Neural cell (in vitro differentiated cells): ENCODE measurements at places on chromosomes 2 and 18. TPM values are rescaled to one million over a fixed set of nuclear protein-coding genes. Genes with fewer than 3 reads are reported as not detected.

MYO3B gene
- 0.06 and 0.11 TPM in 2 replicates for polyA plus RNA-seq

STK25 gene
- polyA plus RNA-seq = 580 and 628 TPM in 2 replicates

LYG2 gene
- polyA plus RNA-seq = not detected in 2 replicates

ADRA2B gene
- polyA plus RNA-seq = not detected in 2 replicates

FOXD4L1 gene
- 0.82 and 1.6 TPM in 2 replicates for polyA plus RNA-seq

GCG gene
- polyA plus RNA-seq = not detected in 2 replicates

CDK15 gene
- 0.06 and 0.09 TPM in 2 replicates for polyA plus RNA-seq

COPS9 gene
- 295 and 359 TPM in 2 replicates for polyA plus RNA-seq

UGT1A5 gene
- not detected in 2 replicates for polyA plus RNA-seq

LPIN2 gene
- 13.7 and 14.4 TPM in 2 replicates for polyA plus RNA-seq

ARHGAP28 gene
- 9.8 and 10.3 TPM in 2 replicates for polyA plus RNA-seq

NAGK gene
- 123 and 180 TPM in 2 replicates for polyA plus RNA-seq
